Astrocyte of the spinal cord (primary cell): ENCODE measurements at places on chromosomes 5 and 9.

DNA sequence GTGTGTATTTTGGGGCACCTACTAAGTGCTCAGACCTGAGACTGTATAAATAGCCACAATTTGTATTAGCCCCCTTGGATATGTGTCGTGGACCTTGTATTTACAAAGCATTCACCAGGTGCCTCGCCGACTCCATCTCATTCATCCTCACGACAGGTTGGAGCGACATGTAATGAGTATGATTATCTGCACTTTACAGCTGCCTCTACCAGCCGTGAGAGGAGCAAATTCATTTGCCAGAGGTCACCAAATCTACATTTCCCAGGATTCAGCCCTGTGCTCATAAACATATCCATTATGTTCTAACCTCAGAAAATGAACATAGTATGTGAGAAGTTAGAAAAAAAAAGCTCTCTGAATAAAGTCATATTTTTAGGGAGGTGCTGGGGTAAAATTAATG lies 167.4 kb downstream of the ZDHHC21 start:
- no peak for DNase-seq

GRCh38 chr9:137511758-137512463 lies 38.3 kb downstream of the PNPLA7 start:
- DNase-seq: no peak

DNA sequence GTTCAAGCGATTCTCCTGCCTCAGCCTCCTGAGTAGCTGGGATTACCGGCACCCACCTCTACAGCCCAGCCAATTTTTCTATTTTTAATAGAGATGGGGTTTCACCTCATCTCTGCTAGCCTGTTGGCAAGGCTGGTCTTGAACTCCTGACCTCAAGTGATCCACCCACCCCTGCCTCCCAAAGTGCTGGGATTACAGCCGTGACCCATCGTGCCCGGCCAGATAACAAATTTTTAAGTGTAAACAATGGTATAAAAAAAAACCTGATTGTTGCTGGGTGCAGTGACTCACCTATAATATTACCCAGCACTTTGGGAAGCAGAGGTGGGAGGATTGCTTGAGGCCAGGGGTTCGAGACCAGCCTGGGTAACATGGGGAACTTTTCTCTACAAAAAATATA lies 28.0 kb upstream of the N4BP3 start:
- no peak for DNase-seq

DNA sequence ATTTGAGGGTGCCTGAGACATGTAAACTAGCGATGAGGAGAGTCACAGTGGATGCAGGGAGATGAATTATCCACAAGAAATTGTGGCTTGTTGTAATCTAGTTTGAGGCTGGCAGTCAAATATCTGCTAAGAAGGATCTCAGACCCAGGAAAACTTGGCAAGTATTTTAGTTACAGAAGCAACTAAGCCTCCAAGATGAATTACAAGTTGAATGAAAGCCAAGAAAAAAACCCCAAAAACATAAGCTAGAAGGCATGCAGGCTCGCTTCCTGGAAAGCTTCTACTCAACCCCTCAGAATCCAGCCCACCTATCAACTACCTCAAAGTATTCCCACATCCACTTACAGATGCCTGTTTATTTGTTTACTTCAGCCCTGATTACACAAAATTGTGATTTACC lies 696.9 kb downstream of the MAT2B start:
- DNase-seq: peak; percentile 63

DNA sequence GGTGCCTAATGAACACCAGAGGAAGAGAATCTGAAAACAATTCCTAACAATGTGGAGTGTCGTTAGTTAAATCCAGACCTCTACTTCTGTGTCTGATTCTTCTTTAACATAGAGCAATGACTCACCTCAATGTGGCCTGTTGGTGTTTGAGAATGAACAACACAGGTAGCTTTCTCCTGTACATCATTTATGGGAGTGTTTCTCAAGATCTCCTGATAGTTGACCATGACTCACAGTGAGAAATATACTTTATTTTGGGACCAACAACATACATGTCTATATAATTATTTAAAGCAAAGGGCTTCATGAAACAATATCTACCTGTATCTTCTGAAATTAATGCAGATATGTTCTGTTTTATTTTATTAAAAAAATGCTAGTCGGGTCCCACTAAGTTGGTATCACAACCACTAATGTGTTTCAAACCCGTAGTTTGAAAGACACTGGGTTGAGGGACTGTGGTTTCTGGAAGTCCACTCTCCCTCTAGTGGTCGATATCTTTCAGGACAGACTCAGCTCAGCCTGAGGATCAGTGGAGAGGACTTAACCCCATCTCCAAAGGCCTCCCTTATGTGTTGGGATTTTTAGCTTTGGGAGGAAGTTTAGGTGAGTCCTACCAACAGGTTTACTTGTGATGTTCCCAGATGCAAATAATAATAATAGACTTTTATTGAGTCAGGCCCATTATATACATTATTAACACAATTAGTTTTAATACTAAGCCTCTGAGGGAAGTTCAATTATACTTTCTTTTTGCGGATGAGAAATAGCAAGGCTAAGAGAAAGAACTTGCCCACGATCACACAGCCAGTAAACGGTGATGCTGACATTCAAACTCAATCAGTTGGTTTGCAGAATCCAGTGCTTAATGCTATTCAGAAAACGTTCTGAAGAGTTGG lies 70.0 kb upstream of the KLF9 start:
- peak; percentile 85 for DNase-seq

GRCh38 chr5:175464074-175464941 lies 14.1 kb upstream of the SFXN1 start:
- no peak for DNase-seq

DNA sequence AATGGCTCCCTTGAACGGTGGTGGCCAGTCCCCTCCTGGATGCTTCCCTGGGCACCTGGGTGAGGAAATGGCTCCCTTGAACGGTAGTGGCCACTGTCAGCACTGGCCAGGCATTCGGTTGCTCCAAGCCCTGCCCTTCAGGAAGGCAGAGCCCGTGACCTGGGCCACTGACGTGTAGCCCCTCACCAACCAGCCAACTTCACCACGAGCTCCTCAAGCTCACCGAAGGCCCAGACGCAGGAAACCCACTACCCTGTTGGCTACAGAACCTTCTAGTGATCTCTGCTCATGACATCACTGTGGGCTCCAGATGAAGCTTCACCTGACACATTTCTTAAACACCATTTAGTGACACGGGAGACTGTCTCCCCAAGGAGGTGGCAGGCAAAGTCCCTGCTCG lies 9.2 kb downstream of the SLC6A3 start:
- DNase-seq: no peak

- DNase-seq: no peak
Observed at GRCh38 chr5:16932401-16932800, 3.7 kb downstream of the MYO10 start.

DNA sequence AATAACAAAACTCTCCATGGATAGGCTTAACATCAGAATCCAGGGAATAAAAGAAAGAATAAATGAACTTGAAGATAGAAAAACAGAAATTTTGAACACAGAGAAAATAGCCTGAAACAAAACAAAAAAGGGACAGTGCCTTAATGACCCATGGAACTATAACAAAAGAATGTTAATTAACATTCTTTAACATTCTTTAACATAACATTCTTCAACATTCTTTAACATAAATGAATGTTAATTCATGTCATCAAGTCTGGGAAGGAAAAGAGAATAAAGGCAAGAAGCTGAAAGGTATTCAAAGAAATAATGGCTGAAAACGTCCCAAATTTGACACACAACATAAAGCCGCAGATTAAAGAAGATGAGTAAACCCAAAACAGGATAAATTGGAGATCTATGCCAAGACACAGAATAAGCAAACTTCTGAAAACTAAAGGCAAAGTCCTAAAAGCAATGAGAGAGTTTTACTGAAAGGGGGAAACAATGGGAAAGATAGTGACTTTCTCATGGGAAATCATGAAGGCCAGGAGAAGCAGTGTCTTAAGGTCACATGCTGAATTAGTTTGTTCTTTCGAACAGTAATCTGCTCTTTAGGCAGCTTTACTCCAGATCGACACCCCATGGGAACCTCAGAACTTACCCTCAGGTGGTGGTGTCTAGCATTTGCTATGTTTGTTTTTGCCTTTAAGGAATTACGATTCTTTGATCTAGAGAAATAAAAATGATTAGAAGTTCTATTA lies 483.0 kb downstream of the KDM4C start:
- no peak for DNase-seq

DNA sequence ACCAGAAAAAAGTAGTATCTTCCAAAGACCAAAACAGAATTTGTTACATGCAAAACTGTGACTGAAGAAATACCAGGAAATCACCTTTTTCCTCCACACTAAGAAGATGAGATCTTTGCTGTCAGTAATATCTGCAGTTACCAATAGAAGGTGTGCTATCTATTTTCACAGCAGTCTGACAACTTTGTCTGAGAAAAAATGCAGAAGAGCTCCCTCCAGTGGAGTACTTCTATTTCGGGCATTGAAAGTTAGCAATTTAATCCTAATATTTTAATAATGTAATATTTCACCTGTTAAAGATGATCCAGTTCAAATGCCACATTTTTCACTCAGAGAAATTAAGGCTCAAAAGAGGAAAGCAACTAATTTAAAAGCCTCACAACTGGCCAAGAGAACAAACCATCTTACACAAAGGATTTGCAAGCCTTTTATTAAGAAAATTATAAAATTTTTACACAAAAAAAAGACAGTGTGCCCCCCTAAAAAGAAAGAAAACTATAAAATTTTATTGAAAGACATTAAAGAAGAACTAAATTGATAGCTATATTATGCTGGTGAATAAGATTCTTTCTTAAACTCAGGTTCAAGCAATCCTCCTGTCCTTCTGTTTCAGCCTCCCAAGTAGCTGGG lies 50.6 kb downstream of the DEPDC1B start:
- peak; percentile 51 for DNase-seq

GRCh38 chr9:133472277-133472645 lies 6.6 kb downstream of the SLC2A6 start:
- DNase-seq: no peak

DNA sequence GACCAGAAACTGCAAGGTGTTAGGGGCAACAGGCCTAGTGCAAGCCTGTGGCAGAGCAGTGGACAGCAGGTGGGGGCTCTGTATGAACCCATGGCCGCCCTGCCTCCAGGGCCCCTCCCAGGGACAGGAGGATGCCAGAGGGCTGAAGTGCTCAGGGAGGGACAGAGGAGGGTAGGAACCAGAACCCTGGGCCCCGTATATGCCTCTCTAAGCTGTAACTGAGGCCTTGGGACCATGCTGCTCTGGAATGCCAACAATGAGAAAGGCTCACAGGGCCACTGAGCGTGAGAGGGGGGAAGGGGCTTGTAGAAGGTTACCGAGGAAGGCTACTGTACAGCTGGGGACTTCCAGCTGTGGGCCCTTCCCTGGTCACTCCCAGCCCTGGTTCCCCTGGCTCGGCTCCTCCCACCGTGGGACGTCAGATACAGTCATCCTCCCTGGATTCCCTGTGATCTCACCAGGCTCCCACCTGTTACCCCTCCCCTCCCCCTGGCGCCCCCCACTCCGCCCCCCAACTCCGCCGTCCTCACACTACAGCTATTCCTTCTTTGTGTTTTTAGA lies 21.1 kb downstream of the AQP7 start:
- DNase-seq: peak; percentile 31

DNA sequence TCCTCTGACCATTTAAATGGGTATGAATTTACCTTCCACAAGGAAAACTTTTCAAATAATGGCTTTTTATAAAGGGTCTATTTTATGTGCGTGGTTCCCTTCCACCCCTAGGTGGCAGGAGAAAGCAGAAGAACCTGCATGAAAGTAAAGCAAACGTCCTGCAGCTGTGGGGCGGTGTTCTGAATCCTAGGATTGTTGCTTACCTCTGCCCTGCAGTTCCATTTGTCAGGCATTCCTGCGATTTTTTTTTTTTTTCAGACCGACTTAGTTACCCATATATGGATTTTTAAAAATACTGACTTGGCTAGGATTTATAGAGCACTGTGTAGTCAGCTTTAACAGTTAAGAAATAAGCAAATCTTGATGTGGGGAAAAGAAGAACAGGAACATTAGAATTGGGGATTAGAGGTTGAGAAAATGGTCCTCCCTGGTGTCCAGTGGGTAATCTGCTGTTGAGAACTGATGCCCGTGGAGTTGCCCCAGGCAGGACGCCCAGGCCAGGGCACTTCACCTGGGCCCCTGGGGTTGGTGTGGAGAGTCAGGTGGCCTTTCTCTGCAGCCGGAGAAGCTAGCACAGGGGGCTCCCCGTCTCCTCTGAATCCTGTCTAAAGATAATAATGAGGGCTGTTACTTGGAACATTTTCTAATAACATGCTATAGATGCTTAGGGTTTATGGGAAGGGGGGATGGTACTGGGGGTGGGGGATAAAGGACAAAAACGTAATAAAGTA lies 30.4 kb upstream of the LTC4S start:
- DNase-seq: peak; percentile 89

DNA sequence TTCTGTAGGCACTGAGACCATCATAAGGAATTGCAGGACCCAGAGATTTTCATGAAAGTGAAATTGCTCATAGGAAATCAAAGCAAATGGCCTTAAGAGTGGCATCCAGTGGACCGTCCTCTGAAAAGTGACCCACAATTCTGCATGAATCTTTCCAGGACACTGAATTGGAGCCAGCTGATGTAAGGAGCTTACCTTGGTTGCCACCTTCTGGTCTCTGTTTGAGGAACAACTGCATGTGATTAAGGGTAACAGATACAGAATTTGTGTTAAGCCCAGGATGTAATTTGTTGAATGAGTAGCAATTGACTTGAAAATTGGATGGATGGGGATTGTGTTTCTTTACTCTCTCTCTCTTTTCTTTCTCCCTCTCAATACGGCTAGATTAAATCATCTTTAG lies 49.9 kb upstream of the GAS1 start:
- no peak for DNase-seq

DNA sequence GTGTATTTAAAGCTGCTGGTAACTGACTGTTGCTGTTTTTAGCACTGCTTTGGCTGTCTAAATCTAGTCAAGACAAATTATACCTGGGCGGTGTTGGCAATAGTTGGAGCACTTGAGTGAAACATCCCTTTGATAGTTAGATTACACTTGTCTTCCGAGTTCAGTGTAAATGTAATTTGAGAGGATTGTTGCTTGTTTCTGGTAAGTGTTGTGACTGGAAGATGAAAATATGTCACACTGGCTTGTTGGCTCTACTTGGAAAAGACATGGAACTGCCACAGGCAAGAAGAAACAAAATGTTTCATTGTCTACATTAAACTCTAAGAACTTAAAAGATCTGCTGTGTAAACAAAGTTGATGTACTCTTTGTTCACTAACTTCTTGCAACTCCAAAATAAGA lies 49.2 kb upstream of the PTPRD start:
- DNase-seq: no peak

DNA sequence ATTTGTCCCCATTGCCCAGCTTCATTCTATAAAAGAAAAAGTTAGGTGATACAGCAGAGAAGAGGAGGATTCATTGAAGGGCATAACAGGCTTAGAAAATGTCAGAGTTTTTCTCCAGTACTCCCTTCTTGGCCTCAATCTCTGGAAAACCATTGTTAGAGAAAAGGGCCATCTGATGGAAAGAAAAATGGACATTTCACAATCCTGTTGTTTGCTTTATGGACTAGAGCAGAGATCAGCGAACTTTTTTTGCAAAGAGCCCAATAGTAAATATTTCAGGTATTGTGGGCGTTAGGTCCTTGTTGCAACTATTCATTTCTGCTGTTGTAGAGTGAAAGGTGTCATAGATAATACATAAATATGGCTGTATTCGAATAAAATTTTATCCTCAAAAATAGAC lies 208.8 kb downstream of the TLE4 start:
- DNase-seq: no peak
